RPMI7951 (cell line): ENCODE measurements at places on chromosomes 4 and X. TPM values are rescaled to one million over a fixed set of nuclear protein-coding genes. Genes with fewer than 3 reads are reported as not detected.

Gene GPM6B
- total RNA-seq = 1.8 and 2.4 TPM in 2 replicates

Gene SMPX
- total RNA-seq = not detected in 2 replicates

Gene DNAAF6
- total RNA-seq = not detected in 2 replicates

Gene IL2RG
- total RNA-seq = not detected in 2 replicates

Gene AR
- total RNA-seq = 12.5 and 13.0 TPM in 2 replicates

Gene SH3BGRL
- 98.4 and 122 TPM in 2 replicates for total RNA-seq

Gene MAGEA11
- total RNA-seq = 23.4 and 23.6 TPM in 2 replicates

Gene MAGEB17
- not detected in 2 replicates for total RNA-seq

Gene TRIM75
- not detected in 2 replicates for total RNA-seq

Gene FGFR3
- 0.20 TPM in 1 of 2 replicates, not detected in the other for total RNA-seq

Gene PAK3
- 0.88 and 1.1 TPM in 2 replicates for total RNA-seq

Gene USP26
- total RNA-seq = not detected in 2 replicates

DNA sequence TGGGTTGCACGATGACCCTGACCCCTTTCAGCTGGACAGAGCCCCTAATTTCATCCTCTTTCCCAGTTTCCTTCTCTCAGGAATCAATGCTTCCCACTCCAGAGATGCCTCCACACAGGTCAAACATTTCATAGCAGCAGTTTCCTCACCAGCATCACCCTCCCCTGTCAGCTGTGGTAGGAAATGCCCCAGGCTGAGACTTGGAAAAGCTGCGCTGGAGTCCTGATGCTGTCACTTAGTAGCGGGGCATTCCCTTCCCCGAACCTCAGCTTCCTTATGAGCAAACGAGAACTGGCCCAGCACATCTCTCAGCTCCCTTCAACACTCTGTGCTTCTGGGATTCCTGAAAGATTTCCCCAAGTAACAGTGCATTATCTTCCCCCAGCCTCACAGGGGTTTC is 2.7 kb downstream of the GJB1 start:
- DNase-seq = peak; percentile 47

GRCh38 chr4:1974840-1975239 is 33.9 kb downstream of the NELFA start:
- DNase-seq = no peak

DNA sequence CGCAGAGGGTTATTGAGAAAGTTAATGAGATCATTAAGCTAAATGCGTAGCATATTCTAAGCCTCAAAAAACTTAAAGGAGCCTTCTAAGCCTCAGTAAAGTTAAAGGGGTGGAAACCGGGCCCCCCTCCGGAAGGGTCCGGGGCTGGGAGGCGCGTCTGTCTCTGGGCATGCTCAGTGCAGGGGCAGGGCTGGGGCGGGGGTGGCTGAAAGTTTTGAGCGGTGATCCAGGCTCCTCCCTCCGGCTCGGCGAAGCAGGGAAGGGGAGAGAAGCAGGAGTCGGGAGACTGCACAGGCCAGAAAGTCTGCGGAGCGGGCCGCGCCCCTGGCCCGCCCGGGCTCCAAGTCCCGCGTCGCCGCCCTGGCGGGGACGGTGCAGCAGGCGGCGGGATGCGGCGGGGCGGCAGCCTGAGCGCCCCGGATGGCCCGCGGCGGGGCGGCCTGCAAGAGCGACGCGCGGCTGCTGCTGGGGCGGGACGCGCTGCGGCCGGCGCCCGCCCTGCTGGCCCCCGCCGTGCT is at the start of gene EVC:
Gene EVC (plus strand): TSS at position 241 of the 518 bp plus-strand sequence. CDS start 180 bp downstream, at position 421.
- peak; percentile 78 for DNase-seq

GRCh38 chrX:74180716-74181115 is 123.3 kb upstream of the ZCCHC13 start:
- DNase-seq = no peak

DNA sequence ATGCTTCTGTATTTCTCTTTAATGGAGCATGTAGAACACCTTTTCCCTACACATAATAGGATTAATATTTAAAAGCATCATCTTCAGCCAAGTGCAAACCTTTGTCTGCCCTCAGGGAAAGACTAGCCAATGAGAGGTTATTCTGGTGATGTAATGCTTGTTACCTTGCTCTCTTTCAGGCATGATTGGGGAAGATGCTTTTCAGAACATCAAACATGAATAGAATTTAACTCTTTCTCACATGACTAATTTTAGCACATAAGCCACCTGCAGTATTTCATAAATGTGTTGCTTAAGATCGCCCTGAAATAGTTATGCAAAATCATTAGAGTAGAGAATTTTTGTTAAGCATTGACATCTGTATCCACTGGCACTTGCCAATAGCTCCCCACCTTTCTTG is 10.7 kb upstream of the EPGN start:
- no peak for DNase-seq

- no peak for DNase-seq
Observed at GRCh38 chrX:29242856-29243255, 655.6 kb downstream of the IL1RAPL1 start.

DNA sequence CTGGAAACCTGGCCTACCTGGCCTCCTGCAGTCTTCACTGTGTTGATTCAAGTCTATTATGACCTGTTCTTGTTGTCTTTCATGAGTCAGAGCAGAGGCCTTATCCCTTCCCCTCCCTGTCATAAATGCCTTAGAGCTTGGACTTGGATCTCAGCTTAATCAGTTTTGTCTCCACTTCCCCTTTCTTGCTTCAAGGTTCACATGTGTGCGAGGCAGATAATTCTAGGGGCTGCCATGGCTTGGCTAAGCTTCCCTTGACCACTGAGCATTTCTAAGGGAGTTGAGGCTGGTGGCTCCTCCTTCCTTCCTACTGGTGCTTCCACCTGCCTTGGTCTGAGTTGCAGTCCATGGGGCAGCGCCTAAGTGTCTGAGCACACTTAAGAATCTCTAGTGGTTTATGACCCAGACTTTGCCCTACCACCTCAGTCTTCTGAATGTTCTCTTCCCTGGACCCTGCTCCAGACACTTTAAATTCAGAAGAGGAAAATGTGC is 1.7 kb upstream of the HEPH start:
- DNase-seq = no peak

DNA sequence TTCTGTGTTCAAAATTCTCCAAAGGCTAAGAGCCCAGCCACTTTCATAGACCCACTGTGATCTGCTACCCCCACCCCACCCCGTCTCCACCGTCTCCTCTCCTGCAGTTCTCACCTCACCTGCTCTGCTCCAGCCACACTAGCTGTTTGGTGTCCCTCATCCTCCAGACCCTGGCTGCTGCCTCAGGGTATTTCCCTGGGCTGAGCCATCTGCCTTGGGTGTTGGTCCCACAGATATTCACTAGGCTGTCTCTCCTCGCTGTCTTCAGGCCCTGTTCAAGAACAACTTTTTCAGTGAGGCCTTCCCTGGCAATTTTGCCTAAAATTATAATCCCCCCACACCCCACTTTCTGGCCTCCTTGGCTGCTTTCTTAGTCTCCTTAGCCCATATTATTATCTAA is 31.8 kb upstream of the DAPP1 start:
- no peak for DNase-seq

- DNase-seq = no peak
Observed at GRCh38 chrX:73213734-73214425, 771 bp downstream of the NAP1L2 start.

- DNase-seq = peak; percentile 59
Observed at GRCh38 chrX:49053223-49054072, 5.4 kb upstream of the CCDC120 start.

- no peak for DNase-seq
Observed at GRCh38 chr4:152104901-152105357, 344.1 kb upstream of the GATB start.

- DNase-seq = no peak
Observed at GRCh38 chrX:44080083-44080482, 106.9 kb upstream of the NDP start.

GRCh38 chrX:3990569-3990968 is 277.1 kb upstream of the PRKX start:
- DNase-seq = no peak

DNA sequence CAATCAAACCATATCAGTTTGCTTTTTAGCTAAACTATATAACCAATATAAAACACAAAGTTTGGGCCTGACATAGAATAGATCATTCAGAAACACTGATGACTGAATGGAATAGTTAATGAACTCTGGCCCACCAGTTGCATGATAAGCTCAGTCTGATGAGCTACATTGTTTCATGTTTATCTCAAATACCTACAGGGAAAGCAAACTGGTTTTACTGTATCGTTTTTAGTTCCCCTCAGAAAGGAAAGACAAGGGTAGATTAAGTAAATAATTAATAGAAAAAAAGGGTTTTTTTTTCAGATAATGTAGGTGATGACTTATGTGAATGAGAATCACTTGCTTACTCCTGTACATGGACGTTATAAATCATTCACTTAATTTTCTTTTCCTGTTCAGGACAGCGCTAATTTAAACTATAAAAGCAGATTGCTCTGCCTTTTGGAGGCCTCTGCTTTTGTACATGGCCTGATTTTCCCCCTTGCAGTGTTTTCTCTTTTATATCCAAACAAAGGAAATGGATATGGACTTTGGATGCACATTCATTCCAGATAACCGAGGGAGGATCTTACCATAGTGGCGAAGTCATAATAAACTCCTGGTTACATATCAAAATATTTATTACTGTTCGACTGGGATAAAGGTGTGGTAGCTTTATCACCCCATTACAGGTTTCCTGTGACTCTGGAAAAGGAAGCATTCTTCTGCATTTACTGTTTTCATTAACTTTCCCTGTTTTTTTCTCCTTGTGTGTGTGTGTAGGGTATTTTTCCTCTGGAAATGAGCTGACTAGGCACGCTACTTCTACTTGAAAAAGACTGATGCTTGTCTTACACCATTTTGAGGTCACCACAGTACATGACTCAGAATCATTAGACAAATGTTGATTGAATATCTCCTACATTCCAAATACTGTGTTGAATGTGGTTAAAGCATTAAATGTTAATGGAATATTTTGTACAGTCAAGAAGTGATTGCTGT is 373.1 kb upstream of the HS3ST1 start:
- no peak for DNase-seq
